ENCODE measurements at places on chromosomes 1 and 21. TPM values are rescaled to one million over a fixed set of nuclear protein-coding genes. Genes with fewer than 3 reads are reported as not detected.

The CREB3L4 gene
- total RNA-seq, result 109 TPM

The OR10K2 gene
- total RNA-seq, result not detected

The TRIM17 gene
- 2.0 TPM for total RNA-seq

The BATF3 gene
- total RNA-seq, result 4.0 TPM

The FMO2 gene
- 6.5 TPM for total RNA-seq

The OLFML2B gene
- 29.7 TPM for total RNA-seq

GRCh38 chr1:238141353-238141752 lies 250.6 kb upstream of the ZP4 start:
- DNase-seq, result no peak

DNA sequence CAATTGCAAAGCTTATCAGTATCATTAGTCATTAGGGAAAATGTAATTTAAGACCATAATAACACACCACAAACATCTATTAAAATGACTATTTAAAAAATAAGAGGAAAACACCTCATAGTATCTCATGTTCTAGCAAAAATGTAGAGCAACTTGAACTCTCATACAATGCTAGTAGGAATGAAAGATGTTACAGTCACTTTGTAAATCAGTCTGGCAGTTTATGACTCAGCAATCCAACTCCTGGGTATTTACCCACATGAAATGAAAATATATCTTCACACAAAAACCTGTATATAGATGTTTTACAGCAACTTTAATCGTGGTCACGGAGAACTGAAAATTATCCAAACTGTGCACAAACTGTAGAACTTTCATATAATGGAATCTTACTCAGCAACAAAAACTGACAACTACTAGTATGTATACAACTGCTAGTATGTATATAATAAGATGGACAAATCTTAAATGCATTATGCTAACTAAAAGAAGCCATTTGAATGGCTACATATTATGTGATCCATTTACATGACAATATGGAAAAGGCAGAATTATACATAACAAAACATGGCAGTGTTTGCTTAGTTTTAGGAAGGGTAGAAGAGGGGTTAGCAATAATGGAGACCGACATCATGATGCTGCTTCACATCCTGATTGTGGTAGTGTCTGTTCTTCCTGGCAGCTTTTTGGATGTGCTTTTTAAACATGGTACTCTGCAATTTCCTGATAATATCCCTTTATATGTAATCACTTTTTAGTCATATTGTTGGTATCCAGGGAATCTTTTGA lies 267.0 kb downstream of the KCTD3 start:
- DNase-seq, result no peak

DNA sequence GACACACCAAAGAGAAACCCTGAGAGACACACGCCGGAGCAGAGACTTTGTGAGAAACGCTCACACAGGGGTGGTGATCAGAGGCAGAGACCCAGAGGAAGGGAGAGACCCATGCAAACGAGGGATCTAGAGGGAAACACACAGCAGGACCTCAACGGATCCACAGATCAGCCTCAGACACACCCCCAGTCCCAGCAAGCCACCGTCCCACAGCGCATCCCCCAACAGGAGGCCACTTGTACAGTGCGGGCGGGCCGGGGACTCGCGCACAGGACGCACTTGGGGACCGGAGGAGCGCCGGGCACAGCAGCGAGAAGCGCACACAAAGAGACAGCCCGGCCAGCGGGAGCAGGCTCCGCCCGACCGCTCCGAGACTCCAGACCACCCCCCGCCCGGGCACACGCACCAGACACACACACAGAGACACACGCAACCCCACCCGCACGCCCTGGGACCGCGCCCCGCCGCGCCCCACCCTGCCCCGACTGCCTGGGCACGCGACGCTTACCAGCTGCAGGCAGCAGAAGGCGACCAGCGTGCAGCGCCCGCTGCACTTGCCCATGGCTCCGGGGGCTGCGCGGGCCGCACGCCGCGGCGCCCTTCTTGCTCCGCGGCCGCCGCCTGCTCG lies 587 bp downstream of the NKAIN1 start:
- no peak for DNase-seq

GRCh38 chr1:7121622-7121988 lies 336.4 kb downstream of the CAMTA1 start:
- DNase-seq, result peak; percentile 23

GRCh38 chr1:3375245-3375644 lies 79.2 kb upstream of the ARHGEF16 start:
- no peak for DNase-seq

- no peak for DNase-seq
These were observed 12.2 kb upstream of the IL10 start for GRCh38 chr1:206784471-206784903.

GRCh38 chr1:5253036-5253435 lies 598.6 kb downstream of the AJAP1 start:
- DNase-seq, result no peak

GRCh38 chr1:19096036-19096833 lies 113.8 kb downstream of the UBR4 start:
- peak; percentile 77 for DNase-seq

- DNase-seq, result no peak
These were observed 67.2 kb upstream of the EFHD2 start for GRCh38 chr1:15342408-15342967.

DNA sequence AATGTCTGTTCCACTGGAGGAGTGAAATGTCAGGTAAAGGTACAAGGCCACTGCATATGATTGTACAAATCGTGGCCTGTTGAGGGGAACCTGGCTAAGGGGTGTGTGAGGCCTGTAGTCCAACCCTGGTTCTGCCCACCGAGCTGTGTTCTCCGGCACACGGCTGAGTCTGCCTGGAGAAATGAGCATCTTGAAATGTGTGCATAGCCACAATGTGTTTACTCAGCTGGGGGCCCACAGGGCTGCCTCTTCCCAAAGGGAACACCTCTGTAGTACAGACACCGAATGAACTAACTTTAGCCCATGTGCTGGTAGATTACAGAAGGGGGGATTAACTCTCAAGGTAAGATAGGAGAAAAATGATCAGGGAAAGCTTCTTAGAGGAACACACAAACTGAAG lies 30.2 kb downstream of the AK4 start:
- no peak for DNase-seq

- no peak for DNase-seq
These were observed 17.0 kb upstream of the RUNX3 start for GRCh38 chr1:24946861-24947658.
